ENCODE measurements at places on chromosomes 3 and 15. TPM values are rescaled to one million over a fixed set of nuclear protein-coding genes. Genes with fewer than 3 reads are reported as not detected.

Gene SUSD5
- total RNA-seq, result 12.6 TPM

Gene IMPG2
- 0.20 TPM for total RNA-seq

DNA sequence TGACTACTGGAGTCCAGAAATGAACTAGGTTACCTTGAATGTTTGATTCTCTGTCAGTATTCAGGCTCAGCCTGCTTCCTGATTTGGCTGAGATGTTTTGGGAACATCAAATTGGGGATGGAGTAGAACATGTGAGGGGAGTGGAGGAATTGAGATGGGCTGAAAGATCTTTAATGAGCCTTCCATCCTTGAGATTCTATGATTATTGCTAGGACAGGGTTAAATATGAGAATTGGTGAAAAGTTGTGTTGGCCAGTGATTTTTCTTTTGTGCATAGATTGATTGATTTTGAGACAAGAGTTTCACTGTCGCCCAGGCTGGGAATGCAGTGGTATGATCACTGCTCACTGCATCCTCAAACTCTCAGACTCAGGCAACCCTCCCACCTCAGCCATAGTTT, 32.4 kb downstream of the IQGAP1 start:
- DNase-seq, result no peak

DNA sequence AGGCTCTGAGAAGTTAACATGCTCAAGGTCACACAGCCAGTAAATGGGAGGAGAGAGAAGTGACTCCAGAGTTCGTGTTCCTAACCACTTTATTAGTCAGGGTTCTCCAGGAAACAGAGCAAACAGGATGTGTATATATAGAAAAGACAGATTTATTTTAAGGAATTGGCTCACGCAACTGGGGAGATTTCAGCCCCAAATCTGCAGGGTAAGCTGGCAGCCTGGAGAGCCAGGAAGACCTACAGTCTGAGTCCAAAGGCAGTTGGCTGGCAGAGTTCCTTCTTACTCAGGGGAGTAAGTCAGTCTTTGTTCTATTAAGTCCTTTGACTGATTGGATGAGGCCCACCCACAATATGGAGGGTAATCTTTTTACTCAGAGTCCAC, 118.2 kb upstream of the PROK2 start:
- DNase-seq, result no peak

Measured in tibial nerve (tissue), 4 donors.